DMS 273 treated with DMSO at 0.1 percent for 48 hours (cell line): ENCODE measurements at places on chromosomes 1 and 21.
A peak's percentile ranks its signal among the peaks of the same experiment; 100 is the strongest.

- no peak for DNase-seq
Observed at GRCh38 chr1:150804671-150805070, 3.4 kb downstream of the CTSK start.

DNA sequence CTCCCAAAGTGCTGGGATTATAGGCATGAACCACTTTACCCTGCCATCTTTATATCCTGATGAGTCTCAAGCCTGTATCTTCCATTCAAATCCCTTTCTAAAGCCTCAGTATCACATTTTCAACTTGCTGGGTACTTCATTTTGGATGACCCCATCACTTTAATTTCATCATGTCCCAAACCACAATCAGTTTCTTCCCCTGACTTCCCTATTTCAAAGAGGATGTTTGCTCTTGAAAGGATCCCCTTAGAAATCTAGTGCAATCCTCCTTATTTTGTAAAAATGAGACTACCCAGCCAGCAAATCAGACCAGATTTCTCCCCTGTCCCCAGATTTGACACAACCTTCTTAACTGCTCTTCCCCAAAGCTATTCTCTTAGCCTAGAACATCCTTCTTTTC lies 7.0 kb upstream of the TRIT1 start:
- DNase-seq, result no peak

DNA sequence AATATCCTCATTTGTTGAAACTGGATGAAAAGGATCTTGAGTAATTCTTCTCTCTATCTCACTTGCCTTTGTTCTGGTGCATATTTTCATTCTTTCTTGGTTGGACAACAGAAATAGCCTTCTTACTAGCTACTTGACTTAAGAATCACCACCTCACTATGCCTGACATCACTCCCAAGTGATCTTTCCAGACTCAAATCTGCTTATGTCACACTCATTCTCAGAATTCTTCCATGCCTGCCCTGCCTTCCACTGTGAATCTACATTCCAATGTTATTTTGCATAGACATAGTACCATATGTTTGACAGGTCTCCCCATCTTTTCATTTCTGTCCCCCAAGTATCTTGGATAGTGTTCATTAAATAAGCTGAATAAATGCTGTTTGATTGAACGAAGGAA lies 78.5 kb upstream of the DPYD start:
- DNase-seq, result no peak

- DNase-seq, result no peak
Observed at GRCh38 chr1:98373056-98373455, 288.5 kb upstream of the SNX7 start.

- DNase-seq, result no peak
Observed at GRCh38 chr1:41558761-41559171, 74.3 kb upstream of the EDN2 start.

- DNase-seq, result no peak
Observed at GRCh38 chr1:56585985-56586384, 6.6 kb upstream of the PLPP3 start.

GRCh38 chr1:156768610-156769295 lies 1.4 kb downstream of the PRCC start:
- DNase-seq, result no peak

DNA sequence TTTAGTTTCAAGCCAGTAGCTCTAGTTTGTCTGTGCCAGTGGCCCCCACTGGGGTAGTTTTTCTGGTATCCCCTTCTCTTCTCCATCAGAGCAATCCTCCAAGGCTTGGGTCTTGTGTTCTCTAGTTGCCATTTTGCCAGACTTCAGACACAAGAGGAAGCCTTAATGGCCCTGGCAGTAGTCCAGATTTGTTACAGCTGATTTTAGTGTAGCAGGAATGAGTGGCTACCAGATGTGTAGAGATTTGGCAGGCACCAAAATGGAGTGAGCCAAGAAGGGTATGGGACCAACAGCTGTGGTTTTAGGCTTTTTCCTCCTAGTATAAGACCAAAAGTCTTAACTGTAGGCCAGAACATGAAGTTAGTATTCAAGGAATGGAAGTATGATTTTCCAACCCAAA lies 56.8 kb downstream of the ACP6 start:
- DNase-seq, result no peak

DNA sequence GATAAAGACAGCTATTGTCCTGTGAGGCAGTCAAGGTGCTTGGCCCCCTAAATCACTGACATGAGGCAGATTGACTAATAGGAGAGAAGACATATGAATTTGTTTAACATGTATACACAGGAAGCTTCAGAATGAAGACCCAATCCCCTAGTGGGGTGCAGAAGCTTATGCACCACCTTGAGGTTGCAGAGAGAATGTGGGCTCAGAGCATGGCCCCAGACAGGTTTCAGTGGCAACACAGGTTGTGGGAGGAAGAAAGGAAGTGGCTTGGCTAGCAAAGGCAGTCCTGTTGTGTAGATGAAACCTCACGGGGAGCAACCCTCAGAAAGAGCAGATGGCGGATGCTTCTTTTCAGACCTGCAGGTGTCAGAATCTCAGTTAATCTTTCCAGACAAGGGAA lies 37.0 kb upstream of the PARP1 start:
- no peak for DNase-seq

DNA sequence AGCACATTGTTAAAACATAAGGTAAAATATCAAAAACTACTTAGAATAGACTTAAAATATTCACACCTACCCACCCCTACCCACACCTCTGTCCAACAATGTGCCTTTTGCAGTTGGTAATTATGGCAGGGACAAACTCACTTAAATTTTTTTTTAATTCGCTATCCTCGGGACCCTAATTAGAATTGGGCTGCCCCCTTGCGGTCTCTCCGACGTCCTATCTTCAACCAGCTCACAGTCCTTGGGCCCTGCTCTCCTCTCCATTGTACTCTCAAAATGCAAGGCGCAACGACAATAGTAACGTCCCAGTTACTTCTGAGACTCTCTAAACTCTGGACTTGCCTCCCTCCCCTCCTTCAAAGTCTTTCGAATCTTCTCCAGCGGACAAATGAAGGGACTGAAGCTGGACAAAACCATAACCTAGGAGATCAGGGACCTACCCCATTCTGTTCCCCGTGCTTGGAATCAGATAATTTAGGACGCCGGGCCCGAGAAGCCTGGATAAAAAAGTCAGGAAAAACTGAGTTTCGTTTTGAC lies 1.1 kb upstream of the CIART start:
- DNase-seq, result peak; percentile 71

- no peak for DNase-seq
Observed at GRCh38 chr1:70627910-70628309, 216.8 kb downstream of the CTH start.

- DNase-seq, result no peak
Observed at GRCh38 chr1:71956613-71957285, 325.6 kb downstream of the NEGR1 start.

DNA sequence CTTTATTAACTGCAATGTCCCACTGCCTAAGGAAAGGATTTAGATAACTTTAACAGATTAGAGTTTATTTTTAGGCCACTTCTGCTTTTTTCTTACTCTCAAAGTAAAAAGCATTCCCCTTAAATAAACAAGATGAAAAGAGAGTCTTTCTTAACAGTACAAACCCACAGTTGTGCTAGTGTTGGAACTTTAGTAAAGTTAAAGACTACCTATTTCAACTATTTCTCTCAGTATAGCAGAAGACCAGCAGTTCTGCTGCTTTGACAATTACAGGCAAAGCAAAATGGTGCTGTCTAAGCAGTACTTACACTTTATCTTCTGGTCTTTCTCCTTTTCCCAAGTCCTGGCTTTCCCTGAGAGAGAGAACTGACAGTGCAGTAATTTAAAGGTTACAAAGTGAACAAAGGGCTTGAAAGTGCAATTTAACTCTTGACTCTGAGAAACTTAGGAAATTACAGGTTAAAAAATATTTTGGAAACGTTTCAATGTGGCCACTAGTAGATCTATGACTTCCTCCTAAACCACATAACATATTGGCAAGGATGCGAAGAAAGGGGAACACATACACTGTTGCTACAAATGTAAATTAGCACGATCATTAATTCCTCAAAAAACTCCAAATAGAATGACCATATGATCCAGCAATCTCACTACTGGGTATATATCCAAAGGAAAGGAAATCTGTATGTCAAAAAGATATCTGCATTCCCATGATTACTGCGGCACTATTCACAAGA lies 135.4 kb upstream of the POGK start:
- no peak for DNase-seq

- no peak for DNase-seq
Observed at GRCh38 chr1:46804027-46804889, 5.4 kb downstream of the CYP4B1 start.

GRCh38 chr1:215887627-215888026 lies 320.5 kb downstream of the KCTD3 start:
- no peak for DNase-seq

DNA sequence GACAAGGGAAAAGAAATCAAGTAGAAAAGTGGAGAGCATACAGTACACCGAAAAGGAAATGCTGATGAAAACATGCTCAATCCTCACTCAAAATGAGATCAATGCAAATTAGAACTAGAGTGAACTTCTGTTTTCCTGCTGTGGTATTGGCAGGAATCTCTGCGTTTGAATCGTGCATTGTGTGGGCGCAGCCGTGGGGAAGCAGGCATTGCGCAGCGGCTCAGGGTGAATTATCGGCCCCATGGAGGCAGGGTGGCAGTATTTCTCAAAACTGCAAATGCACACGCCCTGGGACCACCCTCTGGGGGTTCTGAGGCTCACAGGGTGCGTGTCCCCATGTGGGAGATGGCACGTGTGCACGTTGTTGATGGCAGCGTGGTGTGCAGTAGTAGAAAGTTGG lies 140.6 kb downstream of the PEX14 start:
- no peak for DNase-seq

GRCh38 chr1:230747127-230747730 lies at the start of gene CAPN9:
CAPN9 (plus strand) TSS chr1:230747388; CDS start chr1:230747497, 109 bp downstream.
- no peak for DNase-seq

GRCh38 chr1:92483610-92484471 lies 2.9 kb downstream of the GFI1 start:
- no peak for DNase-seq

DNA sequence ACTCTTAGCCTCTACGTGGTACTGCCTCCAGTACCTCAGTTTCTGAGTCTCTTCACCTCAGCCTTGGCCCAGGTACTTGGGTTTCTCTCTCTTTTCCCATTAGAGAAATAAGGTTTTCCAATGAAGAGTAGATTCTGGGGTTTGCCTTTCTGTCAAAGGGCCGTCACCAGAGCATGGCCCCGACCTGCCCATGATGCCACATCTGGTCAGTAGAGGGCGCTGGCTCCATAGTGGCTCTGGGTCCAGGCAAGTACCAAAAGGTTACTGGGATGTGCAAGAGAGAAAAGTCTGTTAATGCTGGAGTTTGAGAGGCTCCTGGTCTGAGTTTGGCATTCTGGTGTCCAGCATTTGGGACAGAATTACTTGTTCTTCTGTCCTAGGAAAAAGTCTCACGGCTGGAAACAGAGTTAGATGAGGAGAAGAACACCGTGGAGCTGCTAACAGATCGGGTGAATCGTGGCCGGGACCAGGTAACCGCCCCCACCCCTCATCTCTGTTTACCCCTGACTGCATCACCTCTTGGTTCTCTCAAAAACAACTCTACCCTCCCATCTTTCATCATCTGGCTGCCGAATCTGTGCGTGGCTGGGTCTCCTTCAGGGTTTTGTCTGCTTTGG lies 5.3 kb upstream of the TUFT1 start:
- peak; percentile 1 for DNase-seq

DNA sequence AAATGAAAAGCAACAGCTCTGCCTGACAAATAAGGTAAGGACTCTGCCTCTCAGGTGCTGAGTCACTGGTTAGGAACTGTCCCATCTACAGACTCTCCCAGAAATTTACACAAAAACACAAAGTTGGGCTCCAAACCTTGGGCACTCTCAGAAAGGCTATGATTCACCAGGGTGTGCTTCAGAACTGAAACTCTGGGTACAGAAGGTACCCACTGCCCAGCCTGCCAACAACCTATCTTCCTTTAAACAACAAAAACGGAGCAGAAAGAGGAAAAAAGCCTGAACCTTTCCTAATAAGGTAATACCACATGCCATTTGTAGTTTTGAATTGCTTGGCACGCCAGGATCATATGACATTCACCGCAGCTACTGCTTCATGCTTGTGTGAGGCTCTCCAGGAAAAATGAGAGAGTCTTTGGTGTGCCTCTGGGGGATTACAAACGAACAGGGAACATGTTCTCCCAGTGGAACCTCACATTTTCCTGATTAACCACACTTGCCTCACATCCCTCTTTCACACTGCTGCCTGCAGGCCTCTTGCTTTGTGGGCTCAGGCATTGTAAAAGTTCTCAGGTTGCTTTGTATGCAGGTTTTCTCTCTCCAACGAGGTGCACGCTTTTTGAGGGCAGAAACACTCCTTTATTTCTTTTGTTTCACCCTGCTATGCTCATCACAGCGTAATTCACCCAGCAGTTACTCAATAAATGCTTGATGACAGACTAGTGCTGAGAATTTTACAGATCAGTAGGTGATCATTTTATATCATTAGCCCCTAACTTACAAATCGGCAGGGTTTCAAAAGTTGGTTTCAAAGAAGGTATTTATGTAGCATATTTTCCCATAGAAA lies 65.1 kb downstream of the GADD45A start:
- peak; percentile 71 for DNase-seq

GRCh38 chr1:4000811-4001251 lies 100.8 kb upstream of the C1orf174 start:
- no peak for DNase-seq

- DNase-seq, result no peak
Observed at GRCh38 chr1:10128101-10128765, 82.1 kb upstream of the KIF1B start.

- DNase-seq, result peak; percentile 17
Observed at GRCh38 chr1:78003070-78003746, 1.5 kb upstream of the DNAJB4 start.

- no peak for DNase-seq
Observed at GRCh38 chr1:26156285-26157038, 2.4 kb upstream of the FAM110D start.

GRCh38 chr1:167548059-167548932 lies 5.3 kb downstream of the CREG1 start:
- DNase-seq, result no peak

DNA sequence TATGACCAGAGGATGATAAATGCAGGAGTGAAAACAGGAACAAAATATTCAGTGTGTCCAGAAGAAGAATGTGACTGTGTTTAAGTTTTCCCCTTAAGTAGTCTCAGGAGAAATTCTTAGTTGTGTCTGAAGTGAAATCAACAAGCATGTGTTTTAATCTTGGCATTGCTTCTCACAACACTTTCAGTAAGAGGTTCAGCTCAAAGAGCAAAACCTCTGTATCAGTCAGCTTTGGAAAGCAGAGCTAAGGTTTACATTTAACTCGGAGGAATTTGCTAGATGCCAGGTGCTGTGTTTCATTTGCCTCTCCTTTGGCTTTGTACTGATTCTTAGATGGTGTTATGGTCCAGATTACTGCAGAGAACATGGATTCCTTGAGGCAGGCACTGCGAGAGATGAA lies 28.6 kb downstream of the CC2D1B start:
- no peak for DNase-seq

GRCh38 chr1:22273686-22274681 lies 131.1 kb upstream of the WNT4 start:
- no peak for DNase-seq

DNA sequence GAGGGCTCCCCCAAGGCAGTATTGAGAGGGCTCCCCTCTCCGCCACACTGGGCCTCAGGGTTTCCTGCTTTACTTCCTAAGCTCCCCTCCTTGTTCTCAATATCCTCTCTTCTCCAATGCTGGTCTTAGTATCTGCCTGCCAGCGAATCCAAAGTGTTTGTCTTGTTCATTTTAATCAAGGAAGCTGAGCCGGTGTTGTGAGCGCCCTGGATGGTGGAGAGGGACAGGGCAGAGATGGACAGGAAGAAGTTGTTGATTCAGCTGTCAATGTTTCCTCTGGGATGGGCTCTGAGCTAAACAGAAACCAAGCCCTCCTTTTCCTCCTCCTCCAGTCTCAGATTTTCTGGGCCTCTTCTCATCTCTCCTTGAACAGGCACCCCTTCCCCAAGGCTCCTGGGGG lies 5.4 kb downstream of the OLFML3 start:
- no peak for DNase-seq

- DNase-seq, result no peak
Observed at GRCh38 chr21:45523411-45524101, 18.7 kb downstream of the SLC19A1 start.
